A549 treated with CORT108297 at 1 μM for 4 hours (cell line): ENCODE measurements at places on chromosomes 3 and 15. TPM values are rescaled to one million over a fixed set of nuclear protein-coding genes. Genes with fewer than 3 reads are reported as not detected.

Gene SH2D7
- total RNA-seq = not detected in 5 replicates

Gene MANF
- total RNA-seq = 98.5 to 115 TPM (median 110 TPM) in 5 replicates

Gene RPL15
- 2,894 to 3,109 TPM (median 2,991 TPM) in 5 replicates for total RNA-seq

Gene KNG1
- total RNA-seq = 0.07 TPM in 1 of 5 replicates, not detected in the others

Gene FOXL2NB
- total RNA-seq = 0.89 to 1.6 TPM (median 1.2 TPM) in 5 replicates

Gene CHL1
- not detected in 5 replicates for total RNA-seq

Gene TGM5
- total RNA-seq = not detected in 5 replicates

Gene SH3GL3
- 0.58 to 0.80 TPM (median 0.67 TPM) in 5 replicates for total RNA-seq

Gene OTOL1
- total RNA-seq = not detected in 5 replicates

Gene CX3CR1
- 0.05 to 0.12 TPM (median 0.05 TPM) in 3 of 5 replicates, not detected in the others for total RNA-seq

Gene UACA
- 41.1 to 56.5 TPM (median 50.0 TPM) in 5 replicates for total RNA-seq

Gene SMCO1
- total RNA-seq = 0.03 TPM in 1 of 5 replicates, not detected in the others

Gene CCR9
- total RNA-seq = not detected in 5 replicates

Gene OIP5
- total RNA-seq = 13.2 to 15.0 TPM (median 14.7 TPM) in 5 replicates

Gene PAK6
- 0.15 to 0.39 TPM (median 0.22 TPM) in 5 replicates for total RNA-seq

Gene KLHL40
- total RNA-seq = not detected in 5 replicates

Gene IFT57
- total RNA-seq = 40.0 to 56.2 TPM (median 43.1 TPM) in 5 replicates

Gene BFSP2
- not detected in 5 replicates for total RNA-seq

Gene WDR48
- total RNA-seq = 19.4 to 24.0 TPM (median 22.1 TPM) in 5 replicates
